Activated CD8-positive, alpha-beta T cell treated with anti-CD3 and anti-CD28 coated beads for 36 hours (primary cell): ENCODE measurements at places on chromosomes 7 and 10. TPM values are rescaled to one million over a fixed set of nuclear protein-coding genes. Genes with fewer than 3 reads are reported as not detected.

DNA sequence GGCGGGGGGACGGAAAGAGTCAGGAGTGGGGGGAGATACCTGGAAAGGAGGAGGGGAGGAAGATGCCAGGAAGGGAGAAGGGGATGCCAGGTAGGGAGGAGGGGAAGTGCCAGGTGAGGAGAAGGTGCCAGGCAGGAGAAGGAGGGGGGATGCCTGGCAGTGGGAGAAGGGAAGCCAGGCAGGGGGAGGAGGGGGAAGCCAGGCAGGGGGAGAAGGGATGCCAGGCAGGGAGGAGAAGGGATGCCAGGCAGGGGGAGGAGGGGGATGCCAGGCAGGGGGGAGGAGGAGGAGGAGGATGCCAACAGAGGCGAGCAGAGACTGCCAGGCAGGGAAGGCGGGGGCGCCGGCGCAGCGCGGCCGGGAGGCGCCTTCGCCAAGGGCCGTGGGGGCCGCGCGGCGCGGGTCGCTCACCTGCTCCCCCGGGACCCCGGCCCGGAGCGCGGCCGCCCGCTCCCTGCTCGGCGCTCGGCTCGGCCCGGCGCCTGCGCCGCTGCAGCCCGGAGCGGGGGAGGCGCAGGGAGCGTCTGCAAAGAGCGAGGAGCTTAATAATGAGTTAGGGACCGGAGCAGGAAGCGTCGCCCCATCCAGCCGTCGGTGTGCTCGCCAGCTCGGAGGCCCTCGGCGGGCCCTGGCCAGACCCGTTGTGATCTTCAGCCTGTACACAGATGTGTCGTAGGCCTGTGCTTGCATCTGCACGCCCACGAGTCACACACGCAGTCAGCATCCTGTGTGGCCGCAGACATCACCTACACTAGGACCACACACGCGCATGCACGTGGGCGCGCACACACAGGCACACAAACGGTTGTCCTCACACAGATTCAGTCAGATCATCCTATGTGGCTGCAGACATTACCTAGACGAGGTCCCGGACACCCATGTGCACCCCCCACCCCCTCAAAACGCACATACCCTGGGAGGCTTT, 28.4 kb upstream of the SMARCD3 start:
- peak; percentile 83 for DNase-seq

DNA sequence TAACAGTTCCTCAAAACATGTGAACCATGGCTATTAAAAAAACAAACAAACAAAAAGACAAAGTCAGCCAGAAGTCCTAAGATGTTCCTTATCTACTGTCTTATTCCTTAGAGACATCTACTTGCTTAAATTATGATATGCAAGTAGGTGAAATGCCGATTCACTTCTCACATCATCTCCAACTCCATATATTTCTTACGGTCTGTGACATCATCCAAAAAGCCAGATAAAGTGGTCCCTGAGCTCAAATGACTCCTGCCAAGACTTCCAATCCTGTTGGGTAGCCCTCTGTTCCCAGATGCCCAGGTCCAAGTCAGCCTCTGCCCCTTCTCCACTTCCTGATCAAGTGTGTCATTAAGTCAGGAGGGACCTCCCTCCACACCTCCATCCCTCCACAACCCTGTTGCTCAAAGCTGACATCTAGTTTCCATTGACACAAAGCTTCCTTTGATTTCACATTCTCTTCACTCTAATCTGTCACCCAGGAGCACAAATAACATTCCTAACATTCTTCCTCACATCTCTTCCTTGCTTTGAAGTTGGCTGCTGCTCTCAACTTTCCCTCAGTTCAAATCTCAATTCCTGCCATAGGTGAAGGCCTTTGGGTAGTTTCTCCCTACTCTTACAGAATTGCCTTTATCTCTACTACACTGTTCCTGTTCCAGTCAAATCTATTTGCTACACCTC, 56.1 kb upstream of the PDLIM1 start:
- no peak for DNase-seq

- no peak for DNase-seq
These were observed 50.8 kb upstream of the IFRD1 start for GRCh38 chr7:112399501-112399900.

- no peak for DNase-seq
These were observed 43.2 kb upstream of the TMEM236 start for GRCh38 chr10:17708821-17709220.

C10orf53 gene
- total RNA-seq, result not detected
